ENCODE measurements at places on chromosomes 2 and 18.

DNA sequence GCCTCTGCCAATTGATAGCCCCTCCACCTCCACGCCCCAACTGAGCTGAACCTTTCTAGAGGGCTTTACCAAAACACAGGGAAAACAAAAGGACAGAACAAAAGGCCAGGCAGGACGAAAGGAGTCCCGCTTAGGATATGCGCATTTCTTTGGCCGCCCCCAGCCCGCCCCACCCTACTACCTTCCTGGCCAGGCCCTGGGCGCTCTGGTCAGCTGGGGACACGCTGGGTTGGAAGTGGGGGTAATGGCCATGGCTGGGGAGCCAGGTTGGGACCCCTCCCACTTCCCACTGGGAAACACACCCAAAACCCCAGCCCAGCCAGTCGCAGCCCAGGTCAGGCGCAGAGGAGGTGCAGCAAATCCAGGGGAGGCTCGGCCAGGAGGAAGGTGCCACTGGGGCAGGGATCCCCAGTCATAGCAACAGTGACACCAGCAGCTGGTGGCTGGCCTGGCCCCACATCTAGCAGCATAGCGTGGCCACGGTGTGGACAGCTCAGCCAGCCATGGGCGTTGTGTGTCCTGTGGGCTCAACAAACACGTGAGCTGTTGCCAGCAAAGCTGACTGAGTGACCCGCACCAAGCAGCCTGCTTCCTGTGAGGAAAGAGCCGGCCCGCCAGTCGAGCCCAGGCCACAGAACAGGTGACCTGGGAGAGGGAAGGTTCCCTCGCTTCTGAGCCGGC lies 24.6 kb upstream of the B3GNT7 start:
- DNase-seq: no peak

DNA sequence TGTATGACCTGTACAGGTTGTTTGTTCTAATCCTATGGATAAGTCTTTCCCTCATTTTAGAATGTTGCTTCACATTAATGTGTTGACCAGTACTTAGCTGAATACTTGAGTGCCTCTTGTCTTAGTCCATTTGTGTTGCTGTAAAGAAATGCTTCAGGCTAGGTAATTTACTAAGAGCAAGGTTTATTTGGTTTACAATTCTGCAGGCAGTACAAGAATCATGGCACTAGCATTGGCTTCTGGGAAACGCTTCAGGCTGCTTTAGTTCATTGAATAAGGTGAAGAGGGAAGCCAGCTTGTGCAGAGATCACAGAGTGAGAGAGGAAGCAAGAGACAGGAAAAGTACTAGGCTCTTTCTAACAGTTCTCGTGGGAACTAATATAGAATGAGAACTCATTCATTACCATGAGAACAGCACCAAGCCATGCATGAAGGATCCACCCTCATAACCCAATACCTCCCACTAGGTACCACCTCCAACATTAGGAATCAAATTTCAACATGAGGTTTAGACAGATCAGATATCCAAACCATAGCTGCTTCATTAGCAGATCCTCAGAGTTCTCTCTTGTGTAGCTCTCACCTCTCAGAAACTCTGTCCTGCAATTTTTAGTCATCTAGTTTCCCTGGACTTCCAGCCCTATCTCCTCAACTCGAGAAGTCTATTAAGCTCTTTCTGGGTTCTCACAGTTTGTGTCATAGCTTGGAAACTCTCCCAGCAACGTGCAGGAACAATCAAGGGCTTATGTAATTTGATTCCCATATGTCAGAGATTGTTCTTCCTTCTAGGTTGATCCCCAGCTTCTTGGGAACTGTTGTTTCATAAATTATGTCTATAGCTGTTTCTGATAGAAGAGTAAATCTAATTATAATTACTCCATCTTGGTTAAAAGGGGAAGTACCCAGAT lies 2082.3 kb upstream of the CELF4 start:
- DNase-seq: peak; percentile 89

GRCh38 chr2:74249406-74250122 lies 51.1 kb downstream of the MTHFD2 start:
- no peak for DNase-seq

DNA sequence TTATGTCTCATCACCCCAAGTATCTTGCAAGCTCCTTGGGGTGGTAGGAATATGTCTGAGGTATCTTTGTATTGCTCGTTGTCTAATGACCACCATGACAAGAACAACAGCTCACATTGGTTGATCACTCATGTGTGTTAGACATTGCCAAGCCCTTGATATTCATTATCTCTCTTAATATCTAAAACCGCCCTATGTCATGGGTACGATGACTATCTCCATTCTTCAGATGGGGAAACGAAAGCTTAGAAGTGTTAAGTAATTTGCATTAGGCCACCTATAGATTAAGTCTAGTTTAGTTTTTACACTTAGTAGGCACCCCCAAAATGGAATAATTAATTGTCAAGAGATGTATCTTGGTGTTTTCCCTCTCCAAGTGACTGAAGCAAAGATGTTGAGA lies 57.0 kb downstream of the ICOS start:
- no peak for DNase-seq

- DNase-seq: no peak
Observed at GRCh38 chr2:235745597-235745996, 251.8 kb downstream of the AGAP1 start.

DNA sequence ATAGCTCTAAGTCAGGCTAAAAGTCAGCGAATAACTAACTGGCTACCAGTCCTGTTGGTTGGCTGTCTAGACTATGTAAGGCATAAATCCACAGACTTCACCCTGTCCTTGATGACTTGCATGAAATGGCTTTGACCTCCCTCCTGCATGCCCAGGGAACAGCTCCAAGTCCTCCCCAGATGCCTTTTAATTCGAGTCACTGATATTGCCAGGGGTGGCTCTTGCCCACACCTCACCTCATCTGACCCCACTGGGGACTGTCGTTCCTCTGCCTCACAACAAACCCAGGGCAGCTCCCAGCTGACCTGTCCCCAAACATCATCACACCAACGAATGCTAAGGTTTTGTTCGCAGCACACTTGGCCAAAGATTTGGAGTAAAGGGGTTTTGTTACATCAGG lies 396.0 kb upstream of the ID2 start:
- no peak for DNase-seq

DNA sequence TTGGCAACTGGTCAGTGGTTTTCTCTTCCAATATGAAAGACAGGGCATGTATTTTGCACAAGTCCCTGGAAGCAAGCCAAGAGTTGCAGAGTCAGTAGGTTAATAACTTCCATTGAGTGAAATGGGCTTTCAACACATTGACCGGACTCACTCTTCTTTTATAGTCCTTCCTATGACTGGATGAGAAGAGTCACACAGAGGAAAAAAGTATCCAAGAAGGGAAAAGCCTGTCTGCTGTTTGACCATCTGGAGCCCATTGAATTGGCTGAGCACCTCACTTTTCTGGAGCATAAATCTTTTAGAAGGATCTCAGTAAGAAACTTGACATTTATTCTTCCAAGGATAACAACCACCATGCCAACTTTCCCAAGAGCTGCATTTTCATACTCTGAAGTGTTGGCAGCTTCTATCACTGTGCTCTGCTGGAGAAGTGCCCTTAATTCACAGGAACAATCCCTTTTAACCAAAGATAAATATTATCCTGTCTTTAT lies 45.4 kb downstream of the RASGRP3 start:
- no peak for DNase-seq

DNA sequence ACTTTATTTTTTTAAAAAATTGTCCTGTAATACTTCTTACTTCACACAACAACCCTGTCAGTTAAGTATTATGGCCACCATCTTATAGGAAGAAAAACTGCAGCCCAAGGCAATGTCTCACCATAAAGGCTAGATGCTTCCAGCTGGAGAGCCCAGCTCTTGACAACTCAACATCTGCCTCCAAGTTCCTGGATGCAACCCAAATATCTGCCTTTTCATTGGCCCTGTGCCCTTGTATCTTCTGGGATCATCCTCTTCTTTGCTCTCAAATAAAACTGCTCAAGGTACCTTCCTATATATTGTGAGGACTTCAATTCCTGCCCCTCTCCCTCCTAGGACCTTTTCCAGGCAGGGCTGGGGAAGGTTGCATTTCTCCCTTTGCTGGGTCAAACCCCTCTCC lies 69.5 kb downstream of the BIN1 start:
- DNase-seq: no peak

- DNase-seq: no peak
Observed at GRCh38 chr2:228118940-228119339, 62.5 kb downstream of the SPHKAP start.
